Neural progenitor cell (in vitro differentiated cells): ENCODE measurements at places on chromosomes 4 and X.

- DNase-seq: peak; percentile 57
Observed at GRCh38 chrX:130575831-130576389, 174.1 kb downstream of the RBMX2 start.

DNA sequence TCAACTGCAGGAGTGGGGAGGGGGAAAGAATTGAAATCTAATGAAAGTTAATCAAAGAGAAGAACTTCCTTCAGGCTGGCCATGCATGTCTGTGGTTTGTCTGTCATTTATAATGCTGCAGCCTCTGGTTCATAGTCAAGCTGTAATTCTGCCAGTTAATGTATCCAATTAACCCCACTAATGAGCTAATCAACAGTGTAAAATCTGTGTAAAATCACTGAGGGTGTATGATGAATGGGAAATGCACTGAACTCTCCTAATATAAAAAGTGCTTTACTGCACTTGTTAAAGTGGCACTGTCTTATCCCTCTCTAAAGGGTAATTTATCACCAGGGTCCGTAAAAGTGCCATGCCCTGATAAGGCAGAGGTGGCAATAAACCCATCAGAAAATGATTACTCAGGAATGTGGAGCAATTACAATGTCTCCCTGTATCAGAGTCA lies 798.1 kb downstream of the PDHA2 start:
- DNase-seq: no peak

GRCh38 chr4:86036736-86037135 lies 323.1 kb downstream of the MAPK10 start:
- DNase-seq: no peak

GRCh38 chr4:89519771-89520320 lies 212.2 kb upstream of the GPRIN3 start:
- DNase-seq: no peak

- no peak for DNase-seq
Observed at GRCh38 chr4:113708250-113708649, 53.3 kb downstream of the CAMK2D start.

GRCh38 chrX:11386812-11387211 lies 93.6 kb downstream of the AMELX start:
- no peak for DNase-seq

- no peak for DNase-seq
Observed at GRCh38 chr4:110059556-110060191, 138.7 kb downstream of the ELOVL6 start.

GRCh38 chr4:86558797-86559196 lies 35.3 kb upstream of the PTPN13 start:
- no peak for DNase-seq

- no peak for DNase-seq
Observed at GRCh38 chr4:56828784-56829535, 7.5 kb upstream of the SPINK2 start.

DNA sequence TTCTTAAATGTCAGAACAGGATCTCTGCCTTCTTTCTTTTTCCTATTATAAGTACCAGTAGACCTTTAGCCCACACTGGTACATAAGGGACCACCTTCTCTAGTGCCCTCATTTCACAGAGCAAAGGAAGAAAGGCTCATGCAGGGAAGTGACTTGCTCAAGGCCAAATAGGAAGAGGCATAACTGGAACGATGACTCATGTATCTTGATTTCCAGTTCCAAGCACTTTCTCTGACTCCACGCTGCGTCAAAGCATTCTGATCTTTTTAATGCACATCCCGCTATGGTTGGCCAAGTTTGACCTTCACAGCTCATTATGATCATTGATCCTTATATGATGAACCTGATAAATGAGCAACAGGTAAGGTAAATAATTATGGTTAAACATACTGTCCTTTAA lies 542.0 kb downstream of the GBA3 start:
- no peak for DNase-seq

- no peak for DNase-seq
Observed at GRCh38 chr4:26033389-26033788, 119.4 kb downstream of the SMIM20 start.

GRCh38 chr4:147821555-147821954 lies 89.7 kb downstream of the ARHGAP10 start:
- DNase-seq: no peak

DNA sequence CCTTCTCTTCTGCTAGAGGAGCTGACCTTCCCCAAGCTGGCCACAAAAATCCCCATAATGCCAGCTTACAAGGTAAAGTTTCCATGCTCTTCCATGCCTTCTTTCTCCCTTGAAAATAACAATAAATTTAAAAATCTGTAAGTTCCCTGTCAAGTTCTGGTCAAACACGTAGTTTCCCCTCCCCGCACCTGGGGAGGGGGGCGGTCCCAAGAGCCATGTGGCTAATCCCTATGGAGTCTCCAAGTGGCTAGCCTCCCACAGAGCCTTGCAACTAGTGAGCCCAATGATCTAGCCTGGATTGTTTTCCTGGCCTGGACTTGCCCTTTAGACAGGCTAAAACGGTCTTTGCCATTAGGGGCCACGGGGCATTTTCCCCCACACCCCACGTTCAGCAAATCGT lies 2.1 kb upstream of the NRK start:
- DNase-seq: peak; percentile 40

DNA sequence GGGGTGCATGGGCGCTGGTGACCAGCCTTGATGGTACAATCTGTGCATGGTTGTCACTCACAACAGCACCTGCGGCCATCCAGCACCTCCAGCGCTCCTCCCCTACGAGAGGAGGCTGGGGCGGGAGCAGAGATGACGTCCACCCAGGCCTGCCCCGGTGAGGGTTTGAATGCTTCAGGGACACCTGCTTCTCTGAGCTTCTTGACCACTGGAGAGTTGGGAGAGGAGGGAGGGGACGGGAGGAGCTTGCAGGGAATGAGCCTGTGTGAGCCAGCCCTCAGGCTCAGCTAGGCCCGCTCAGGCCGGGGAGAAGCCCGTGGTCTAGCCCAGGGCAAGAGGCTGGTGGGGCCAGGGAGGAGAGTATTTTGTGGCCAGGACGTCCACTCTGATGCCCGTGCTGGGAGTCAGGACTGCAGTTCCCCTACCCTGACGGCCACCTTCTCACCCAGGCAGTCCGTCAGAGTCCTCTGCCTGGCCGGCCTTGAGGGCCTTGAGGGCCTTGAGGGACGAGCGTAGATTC lies 59.2 kb downstream of the CPZ start:
- no peak for DNase-seq

DNA sequence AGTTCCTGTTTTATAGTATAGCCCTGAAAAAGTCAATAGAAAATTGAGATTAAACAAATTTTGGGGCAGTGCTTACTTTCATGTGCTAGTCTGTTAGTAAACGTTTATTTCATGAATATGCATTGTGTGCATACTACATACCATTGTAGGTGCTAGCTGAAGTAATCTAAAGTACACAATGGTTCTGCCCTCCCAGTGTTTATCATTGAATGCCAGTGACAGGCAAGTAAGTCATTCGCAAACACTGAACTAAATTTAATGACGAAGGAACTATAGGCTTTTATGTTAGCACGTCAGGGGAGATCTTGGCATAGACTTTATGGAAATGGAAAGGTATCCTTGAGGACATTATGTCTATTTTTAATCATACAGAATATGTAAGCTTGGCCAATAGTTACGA lies 426.9 kb upstream of the EPHA5 start:
- DNase-seq: no peak

DNA sequence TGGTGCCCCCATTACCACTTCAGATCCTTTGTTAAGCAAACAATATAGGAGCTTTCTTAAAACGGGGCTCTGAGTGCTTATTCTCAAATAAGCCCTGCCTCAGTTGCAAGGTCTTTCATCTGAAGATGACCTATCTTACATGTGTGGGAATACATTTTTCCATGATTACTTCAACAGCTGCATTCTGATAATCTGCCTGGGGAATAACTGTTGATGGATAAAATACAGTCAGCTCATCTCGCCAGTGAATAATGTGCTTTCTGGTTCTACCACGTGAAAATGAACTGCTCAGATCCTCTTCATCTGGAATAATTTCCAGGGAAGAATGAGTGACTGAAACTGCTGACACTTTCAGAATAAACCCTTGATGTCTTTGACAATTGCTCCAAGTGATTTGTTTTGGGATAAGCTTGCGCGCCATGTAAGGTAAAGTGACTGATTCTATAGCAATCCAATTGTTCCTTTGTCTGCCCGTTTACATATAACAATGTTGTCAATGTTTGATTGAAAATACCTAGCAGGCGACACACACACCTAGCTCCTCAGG lies 161.3 kb downstream of the RTL9 start:
- DNase-seq: no peak

GRCh38 chr4:5870701-5871100 lies 22.2 kb downstream of the CRMP1 start:
- DNase-seq: no peak

GRCh38 chr4:160510928-160511327 lies 1408.0 kb downstream of the RAPGEF2 start:
- DNase-seq: no peak

DNA sequence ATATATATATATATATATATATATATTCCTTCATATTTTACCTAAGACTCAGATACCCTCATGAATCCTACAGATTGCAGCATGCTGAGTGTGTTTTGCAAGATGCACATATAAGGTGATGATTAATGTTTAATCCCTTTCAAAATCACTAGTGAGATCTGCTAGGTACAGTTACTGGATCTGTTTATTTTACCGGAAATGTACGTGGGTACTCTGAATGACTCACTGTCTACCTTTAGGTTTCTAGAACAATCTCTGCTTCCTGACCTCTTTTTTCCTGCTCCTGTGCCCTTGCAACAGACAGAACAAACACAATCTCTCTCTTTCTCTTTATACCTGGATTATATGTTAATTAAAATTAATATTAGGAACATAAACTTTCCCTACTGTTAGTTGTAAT lies 379.6 kb downstream of the FAM133A start:
- DNase-seq: no peak

GRCh38 chr4:142563682-142564291 lies 282.3 kb downstream of the INPP4B start:
- DNase-seq: no peak

- DNase-seq: no peak
Observed at GRCh38 chr4:10734697-10735096, 50.1 kb upstream of the CLNK start.

GRCh38 chr4:147704846-147705245 lies 20.9 kb upstream of the PRMT9 start:
- DNase-seq: no peak

DNA sequence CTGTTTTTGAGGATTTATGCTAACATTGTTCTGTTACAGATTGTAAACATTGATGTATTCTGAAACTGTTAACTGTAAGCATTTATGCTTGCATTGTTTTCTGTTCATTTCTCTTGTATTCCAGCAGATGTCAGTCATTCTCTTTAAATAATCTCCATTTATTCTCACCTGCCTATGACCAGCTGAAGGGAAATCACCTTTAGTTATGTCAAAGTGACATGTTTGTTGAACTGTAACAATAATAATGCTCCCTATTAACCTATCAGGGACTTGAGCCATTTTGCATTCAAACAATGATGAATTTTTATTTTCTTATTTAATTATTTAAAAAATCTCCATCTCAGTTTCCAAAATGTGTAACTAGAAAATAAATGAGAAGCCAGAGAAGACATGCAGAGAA lies 58.0 kb downstream of the SPCS3 start:
- DNase-seq: no peak

DNA sequence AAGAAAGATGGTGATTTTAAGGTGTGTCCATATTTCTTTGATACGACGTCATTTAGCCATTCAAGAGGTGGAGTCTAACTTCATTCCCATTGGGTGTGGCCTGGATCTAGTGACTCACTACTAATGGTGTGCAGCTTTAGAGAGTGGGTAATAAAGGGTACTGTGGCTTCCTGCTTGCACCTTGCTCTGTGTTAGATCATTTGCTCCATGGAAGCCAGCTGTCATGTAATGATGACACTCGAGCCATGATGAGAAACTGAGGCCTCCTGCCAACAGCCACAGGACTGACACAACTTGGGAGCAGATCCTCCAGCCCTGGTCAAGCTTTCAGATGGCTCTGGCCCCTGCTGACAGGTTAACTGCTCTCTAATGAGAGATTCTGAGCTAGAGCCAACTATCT lies 82.0 kb downstream of the UNC5C start:
- no peak for DNase-seq

GRCh38 chrX:70022616-70023015 lies 27.1 kb downstream of the AWAT2 start:
- no peak for DNase-seq

DNA sequence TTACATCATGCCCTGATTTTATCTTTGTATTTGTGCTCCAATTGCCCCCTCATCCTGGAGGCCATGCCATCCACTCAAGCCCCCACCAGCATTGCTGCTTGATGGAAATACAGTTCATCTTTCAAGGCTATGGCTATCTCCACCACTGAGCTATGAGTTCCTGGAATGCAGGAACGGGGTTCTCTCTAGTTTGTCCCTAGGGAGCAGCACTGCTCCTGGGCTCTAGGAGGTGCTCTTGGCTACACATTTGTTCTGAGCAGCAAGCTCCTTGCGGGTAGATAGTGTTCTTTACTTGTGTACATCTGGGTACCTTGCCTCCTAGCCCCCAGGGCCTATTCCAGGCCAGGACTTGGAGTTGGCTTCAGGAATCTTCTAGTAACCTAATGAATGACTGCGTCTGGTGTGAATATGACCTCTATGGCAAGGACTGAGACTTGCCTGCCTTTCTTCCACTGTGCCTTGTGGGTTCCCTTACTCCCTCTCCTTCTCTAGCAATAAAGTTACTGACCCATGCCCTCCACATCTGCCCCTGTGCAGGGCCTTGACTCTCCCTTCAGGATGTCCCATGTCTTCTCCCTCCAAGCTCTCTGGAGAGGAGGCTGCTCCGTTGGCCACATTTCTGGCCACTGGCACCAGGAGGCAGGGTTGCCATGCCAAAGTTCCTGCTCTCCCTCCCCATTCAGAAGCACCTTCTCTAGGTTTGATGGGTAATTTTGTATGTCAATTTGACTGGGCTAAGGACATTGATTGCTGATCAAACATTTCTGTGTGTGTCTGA lies 7.6 kb downstream of the CITED1 start:
- DNase-seq: peak; percentile 41

- DNase-seq: no peak
Observed at GRCh38 chrX:136589966-136590365, 58.0 kb downstream of the VGLL1 start.

- no peak for DNase-seq
Observed at GRCh38 chr4:148649652-148650331, 207.6 kb upstream of the NR3C2 start.

DNA sequence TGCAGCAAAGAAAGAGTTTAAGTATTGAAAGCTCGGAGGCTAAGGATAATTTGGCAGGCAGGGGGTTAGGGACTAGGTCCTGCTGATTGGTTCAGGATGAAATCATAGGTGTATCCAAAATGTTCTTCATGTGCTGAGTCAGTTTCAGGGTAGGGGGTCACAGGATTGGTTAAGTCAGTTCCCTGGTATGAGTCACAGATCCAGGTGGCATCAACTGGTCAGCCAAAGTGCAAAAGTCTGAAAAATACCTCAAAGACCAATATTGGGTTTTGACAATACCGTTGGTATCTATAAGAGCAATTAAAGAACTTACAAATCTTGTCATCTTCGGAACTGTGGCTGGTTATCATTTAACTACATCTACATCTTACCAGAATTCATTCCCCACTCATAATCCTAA lies 25.6 kb upstream of the PRDM8 start:
- DNase-seq: no peak

- DNase-seq: peak; percentile 70
Observed at GRCh38 chr4:74364652-74365491, at the start of gene EREG. Gene EREG, plus strand, starts transcription at chr4:74365145. Its CDS starts 164 bp downstream, at chr4:74365309.
